ENCODE measurements at places on chromosomes 13 and 19.

DNA sequence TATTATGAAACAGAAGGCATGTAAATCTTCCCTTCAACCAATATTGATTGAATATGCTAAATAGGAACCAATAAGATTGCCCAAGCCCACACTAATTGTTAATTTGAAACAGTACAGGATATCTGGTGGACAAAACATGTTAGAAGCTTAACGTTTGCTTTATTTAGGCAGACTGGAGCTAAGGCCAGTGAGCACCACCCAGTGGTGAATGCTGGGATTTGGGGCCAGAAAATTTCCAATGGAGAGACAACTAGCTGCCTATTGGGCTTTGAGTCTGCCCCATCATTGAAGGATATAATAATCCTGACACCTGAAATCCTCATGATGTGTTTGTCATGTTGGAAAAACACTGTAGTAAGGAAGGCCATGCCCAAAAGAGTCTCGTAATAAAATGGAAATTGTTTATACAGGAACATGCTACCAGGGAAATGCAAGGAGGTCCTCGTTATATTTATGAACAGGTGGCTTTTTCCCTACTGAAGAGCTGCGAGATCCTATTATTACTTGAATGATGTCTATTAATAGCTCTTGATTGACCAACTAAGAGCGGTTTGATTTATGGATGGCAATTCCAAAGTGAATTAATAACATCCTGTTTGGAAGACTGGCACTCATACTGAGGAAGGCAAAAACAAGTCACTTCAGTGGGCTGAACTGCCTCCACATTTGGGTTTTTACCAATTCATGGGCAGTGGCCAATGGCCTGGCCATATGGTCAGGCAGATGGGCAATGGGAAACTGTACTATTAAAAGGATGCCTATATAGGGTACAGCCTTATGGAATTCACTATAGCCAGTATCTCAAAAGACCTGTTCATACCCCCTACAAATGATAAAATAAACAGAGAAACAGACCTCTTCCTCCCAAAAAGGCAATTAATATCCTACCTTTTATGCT, 8.7 kb downstream of the SIGLECL1 start:
- DNase-seq, result no peak

- peak; percentile 46 for DNase-seq
Measured at GRCh38 chr19:12666265-12667048, at the start of the genes MAN2B1 and WDR83. Gene MAN2B1 (minus strand): TSS chr19:12666742. CDS start chr19:12666701, 41 bp downstream. Gene WDR83 (plus strand): TSS chr19:12666807. CDS start chr19:12669791, 2,984 bp downstream.

DNA sequence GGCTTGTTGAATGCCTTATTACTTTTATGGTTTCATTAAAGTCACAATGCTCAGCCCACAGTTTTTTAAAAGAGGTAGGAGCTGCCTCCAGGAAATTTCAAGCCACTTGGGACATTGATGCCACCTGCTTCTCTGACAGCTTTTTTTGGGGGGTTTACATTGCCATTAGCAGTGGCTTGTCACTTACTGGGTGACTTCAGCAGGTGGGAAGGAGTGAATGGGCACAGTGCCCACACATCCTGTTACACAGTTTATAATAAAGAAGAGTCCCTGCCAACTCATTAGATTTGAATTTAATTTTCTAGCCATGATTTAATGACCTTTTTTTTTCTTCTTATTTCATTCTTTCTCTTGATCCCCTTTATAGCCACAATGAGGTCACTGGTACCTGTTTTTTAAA, 61.0 kb downstream of the NHLRC3 start:
- no peak for DNase-seq

GRCh38 chr13:113534236-113534860, 43.8 kb upstream of the DCUN1D2 start:
- DNase-seq, result no peak

DNA sequence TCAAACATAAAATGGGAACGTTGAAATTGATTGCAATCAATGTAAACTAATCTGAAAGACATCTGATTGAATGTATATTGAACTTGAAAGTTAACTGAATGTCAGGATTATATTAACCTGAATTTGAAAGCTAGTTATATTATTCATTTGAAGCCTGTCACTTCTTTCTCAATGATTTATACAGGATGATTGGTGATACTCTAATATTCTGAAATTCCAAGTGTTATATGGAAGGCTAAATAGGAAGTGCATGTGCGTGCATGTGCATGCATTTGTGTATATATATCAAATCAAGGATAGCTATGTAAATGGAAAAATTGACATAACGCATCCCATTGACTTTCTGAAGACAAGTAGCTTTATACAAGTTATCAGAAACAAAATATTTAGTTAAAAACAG, 143.3 kb downstream of the LMO7 start:
- DNase-seq, result no peak

GRCh38 chr19:51822325-51822724, 27.4 kb downstream of the FPR3 start:
- DNase-seq, result peak; percentile 9

GRCh38 chr13:100714478-100714877, 39.9 kb upstream of the TMTC4 start:
- DNase-seq, result no peak

DNA sequence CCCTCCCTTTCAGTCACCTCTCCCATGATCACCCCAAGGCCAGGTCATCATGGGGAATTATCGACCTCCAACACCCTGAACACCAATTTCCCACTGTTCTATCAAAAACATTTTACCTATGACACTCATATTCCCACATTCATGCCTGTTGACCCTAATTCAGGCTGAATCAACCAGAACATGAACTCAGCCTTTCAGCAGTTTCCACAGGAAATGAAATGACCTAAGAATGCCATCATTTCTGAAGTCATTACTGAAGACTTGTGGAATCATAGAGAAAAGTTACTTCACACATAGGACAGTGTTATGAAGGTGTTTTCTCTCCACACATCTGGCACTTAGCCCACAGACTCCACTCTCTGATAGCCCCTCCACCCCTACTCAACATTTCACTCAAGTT, 29.9 kb upstream of the FAM124A start:
- no peak for DNase-seq

GRCh38 chr13:23960566-23961156, 63.4 kb upstream of the C1QTNF9B start:
- peak; percentile 24 for DNase-seq

DNA sequence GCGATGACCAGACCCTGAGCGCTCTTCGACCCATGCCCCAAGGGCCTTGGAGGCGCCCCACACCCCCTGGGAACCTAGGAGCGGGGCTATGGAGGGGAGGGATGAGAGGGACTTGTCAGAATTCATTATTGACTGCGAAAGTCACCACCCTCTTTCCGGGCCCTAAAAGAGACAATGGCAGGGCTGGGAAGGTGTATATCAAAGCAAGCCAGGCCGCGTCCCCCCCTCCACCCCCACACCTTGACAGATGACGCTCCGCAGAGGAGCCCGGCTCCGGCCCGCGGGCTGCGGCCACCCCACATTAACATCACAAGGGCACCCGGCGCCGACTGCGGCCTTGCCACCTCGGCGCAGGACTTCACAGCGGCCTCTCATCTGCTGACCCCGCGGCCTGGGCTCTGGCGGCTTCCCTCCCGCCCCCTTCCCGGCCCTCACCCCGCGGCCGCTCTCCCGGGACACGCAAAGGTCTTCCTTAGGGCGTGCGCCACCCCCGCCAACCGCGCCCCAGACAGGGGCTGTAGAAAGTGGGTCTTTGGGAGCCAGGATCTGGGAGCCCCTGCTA, 2.4 kb downstream of the CDX2 start:
- DNase-seq, result no peak

GRCh38 chr19:35529241-35530218, 1.4 kb upstream of the SBSN start:
- DNase-seq, result no peak

DNA sequence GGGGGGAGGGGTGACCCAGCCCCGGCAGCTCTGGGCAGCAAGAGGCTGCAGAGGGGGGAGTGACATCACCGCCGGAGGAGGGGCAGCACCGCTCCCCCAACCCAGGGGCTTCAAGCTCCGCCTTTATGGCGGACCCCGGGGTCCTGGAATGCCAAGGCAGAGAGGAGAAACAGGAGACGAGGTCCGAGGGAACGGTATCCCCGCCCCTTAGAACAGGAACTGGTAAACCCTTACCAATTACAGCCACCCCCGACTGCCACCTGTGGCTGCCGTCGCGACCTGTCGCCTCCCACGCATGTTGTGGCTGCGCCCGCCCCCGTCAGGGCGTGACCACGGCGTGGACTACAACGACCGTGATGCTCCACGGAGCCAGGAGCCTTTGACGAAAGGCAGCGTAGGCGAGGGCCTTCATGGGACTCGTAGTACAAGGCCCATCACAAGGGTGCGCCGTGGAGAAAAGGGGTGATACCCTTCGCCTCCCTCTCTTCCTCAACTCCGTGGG, 4.1 kb upstream of the KCNC3 start:
- peak; percentile 53 for DNase-seq

DNA sequence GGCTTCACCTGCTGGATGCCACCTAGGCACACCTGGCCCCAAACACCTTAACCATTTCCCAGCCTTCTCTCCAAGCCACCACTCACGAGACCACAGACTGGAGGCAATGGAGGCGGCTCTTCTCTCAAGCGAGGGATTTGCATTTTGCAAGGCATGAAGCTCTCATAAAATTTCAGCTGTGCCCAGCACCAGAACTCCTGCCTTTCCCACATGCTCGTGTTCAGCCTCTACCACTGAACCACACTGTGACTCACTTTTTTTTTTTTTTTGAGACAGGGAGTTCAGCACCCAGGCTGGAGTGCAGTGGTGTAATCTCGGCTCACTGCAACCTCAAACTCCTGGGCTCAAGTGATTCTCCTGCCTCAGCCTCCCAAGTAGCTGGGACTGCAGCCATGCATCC, 10.6 kb downstream of the NANOS3 start:
- peak; percentile 17 for DNase-seq

DNA sequence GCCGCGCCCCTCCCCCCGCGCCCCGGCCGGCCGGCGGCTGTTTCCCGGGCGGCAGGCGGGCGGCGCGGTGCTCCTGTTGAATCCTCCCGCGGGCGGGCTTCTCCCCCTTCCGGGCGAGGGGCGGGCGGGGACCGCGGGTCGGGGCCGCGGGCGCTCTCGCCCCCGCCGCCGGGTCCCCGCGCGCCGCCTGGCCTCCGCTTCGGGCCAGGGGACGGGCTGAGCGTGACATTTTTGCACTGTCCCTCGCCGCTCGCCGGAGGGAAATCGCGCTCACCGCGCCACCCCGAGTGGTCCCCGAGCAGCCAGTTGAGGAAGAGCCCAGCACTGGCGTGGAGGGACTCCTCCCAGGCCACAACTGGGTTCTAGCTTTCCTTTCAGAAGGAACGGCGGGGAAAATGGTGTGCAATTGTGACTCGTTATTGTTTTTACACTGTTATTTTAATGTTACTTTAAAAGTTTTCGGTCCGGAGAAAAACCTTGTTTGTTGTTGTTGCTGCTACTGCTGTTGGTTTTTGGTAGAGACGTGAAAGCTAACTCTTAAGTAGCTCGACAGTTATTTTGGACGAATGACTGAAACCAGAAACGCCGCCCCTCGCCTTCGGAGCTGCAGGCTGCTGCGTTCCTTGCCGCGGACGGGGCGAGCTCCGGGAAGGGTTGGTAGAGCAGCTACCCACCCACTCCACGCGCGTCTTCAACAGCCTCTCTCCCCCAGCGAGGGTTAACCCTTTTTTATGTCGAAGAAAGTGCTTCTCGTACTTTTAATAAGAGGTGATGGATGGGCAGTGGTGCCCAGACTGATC, 959 bp downstream of the PDS5B start:
- peak; percentile 56 for DNase-seq

- DNase-seq, result no peak
Measured at GRCh38 chr13:90884066-90884465, 463.4 kb upstream of the MIR17HG start.

- DNase-seq, result no peak
Measured at GRCh38 chr13:99385161-99385560, 78.0 kb upstream of the GPR183 start.

GRCh38 chr13:112703449-112704284, 13.8 kb downstream of the ATP11A start:
- DNase-seq, result peak; percentile 4

- peak; percentile 9 for DNase-seq
Measured at GRCh38 chr13:100825557-100825956, 151.0 kb upstream of the TMTC4 start.

- DNase-seq, result no peak
Measured at GRCh38 chr13:50026788-50027473, 11.7 kb downstream of the KCNRG start.

DNA sequence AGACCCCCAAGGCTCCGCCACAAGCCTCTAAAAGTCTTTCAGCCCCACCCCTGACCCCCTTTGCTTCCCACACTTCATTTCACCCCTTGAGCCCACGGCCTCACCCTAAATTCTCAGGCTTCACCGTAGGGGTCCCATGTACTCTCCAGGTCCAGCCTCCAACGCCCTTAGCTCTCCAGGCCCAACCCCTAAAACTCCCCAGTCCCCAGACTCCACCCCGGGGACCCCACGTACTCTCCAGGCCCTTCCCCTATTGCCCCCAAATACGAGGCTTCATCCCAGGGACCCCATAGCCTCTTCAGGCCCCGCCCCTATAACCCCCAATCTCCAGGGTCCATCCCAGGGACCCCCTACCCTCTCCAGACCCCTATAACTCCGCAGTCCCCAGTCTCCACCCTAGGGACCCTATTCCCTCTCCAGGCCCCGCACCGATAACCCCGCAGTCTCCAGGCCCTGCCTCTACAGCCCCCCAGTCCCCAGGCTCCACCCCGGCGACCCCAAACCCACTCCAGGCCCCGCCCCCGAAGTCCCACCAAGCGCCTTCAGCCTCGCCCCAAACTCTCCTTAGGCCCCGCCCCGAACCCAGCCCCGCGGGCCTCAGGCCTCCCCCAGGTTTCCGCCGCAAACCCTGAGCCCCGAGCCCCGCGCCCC, 619 bp downstream of the MED16 start:
- no peak for DNase-seq

GRCh38 chr19:38062959-38063761, 156.2 kb downstream of the SIPA1L3 start:
- DNase-seq, result no peak

DNA sequence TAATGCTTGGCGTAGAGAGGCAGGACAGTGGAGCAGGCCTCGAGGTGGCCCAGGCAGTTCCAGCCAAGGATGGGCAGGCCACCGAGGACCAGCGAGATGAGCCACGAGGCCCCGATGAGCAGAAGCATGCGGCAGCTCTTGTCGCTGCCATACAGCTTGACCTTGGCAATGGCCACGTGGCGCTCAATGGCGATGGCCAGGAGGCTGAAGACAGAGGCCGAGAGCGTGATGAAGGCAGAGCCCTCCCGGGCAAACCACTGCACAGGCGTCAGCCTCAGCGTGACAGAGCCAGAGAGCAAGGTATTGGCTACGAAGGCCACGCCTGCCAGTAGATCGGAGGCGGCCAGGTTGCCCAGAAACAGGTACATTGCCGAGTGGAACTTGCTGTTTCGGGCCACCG, 6.8 kb downstream of the S1PR2 start:
- no peak for DNase-seq

GRCh38 chr13:25046274-25046984, 49.5 kb upstream of the PABPC3 start:
- DNase-seq, result no peak

DNA sequence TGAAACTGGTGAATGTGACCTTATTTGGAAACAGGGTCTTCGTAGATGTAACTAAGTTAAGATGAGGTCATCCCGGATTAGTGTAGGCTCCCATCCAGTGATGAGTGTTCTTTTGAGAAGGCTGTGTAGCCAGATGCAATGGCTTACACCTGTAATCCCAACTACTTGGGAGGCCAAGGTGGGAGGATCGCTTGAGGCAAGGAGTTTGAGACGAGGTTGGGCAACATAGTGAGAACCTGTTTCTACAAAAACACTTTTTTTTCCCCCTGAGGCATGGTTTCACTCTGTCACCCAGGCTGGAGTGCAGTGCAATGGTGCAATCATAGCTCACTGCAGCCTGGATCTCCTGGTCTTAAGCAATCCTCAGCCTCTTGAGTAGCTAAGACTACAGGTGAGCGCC, 36.4 kb downstream of the FBN3 start:
- DNase-seq, result no peak

All from fibroblast of gingiva (primary cell).